ENCODE measurements at places on chromosomes 5 and 9.
A peak's percentile ranks its signal among the peaks of the same experiment; 100 is the strongest.

- DNase-seq, result no peak
Measured at GRCh38 chr5:174243904-174244303, 198.4 kb downstream of the NSG2 start.

DNA sequence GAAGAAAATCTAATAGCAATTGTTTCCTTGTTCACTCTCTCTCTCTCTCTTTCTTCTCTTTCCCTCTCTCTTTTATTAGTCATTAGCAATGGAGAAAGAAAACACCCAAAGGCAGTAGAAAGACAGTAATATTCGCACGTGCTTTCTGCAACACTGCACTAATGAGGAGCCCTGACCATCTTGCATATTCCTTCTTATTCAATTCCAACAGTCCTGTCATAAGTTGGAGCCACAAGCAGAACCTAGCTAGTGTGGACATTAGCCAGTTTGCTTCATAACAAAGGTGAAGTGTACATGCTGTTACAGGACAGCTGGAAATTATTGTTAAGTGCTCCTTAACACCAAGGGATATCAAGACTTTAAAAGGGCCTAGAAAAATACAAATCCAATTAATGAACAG, 63.4 kb downstream of the TRIM32 start:
- DNase-seq, result no peak

DNA sequence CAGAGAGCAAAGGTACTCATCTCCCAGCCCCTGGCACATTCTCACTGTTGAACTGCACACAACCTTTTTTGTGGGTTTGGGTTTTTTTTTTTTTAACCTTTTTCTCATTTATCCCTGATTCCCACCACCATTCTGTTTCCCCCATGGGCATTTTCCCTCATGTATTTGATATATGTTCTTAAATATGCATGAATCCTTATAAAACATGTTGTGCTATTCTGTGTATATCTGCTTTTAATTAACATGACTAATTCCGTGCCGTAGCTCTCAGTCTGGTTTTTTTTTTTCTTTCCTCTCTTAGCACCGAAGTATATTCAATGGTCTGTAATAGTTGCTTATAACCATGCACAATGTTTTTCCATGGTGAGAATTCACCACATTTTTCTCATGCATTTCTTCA, 204.5 kb downstream of the RGS3 start:
- peak; percentile 51 for DNase-seq

DNA sequence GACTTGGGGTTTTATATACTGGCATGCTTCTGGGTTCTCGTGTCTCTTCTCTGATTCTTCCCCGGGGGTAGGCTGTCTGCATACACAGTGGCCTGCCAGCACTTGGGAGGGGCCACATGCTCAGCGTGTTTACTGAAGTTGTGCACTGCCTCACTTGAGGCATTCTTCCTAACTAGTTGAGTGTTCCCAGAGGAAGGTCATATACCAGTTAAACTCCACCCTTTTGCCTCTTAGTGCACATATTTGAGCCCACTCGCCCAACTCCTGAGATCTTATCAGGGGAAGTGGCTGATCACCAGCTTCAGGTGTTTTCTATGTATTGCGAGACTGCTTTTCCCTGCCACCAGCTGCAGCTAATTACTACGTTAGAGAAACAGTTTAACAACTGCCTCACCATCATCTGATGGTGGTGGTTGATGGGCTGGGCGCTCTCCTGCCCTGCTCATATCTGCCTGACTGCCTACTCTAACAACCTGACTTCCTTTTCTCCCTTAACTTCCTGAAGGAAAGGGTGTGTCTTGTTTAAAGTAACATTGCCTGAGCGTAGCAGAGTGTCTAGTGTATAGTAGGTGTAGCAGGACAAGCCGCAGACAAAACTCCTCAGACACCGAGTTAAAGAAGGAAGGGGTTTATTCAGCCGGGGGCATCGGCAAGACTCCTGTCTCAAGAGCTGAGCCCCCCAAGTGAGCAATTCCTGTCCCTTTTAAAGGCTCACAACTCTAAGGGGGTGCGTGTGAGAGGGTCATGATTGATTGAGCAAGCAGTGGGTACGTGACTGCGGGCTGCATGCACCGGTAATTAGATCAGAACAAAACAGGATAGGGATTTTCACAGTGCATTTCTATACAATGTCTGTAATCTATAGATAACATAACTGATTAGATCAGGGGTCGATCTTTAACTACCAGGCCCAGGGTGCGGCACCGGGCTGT, 60.1 kb upstream of the CLINT1 start:
- peak; percentile 59 for DNase-seq

DNA sequence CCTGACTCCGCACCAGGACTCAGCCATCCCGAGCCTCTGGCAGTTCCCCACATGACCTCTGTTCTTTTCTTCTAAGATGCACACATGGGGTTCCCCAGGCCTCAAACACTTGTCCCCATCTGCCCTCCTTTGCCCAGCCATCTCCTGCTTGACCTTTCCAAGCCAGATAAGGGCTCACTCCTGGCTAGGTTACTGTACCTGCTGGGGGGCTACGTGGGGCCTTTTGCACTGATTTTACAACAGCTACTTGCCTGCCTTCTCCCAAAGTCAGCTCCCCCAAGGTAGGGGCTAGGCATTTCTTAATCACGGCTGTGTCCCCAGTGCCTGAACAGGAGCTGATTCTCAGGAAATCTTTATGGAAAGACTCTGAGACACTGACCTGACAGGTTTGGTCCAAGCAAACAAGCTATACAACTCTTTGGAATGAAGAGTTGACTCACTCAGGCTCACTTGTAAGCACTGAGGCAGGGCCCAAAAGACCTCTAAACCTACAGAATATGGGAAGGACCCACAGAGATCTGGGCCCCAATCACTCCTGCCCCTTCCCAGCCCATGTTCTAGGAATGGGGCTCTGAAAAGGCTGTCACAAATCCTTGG, 2.5 kb downstream of the MACROH2A1 start:
- DNase-seq, result no peak

DNA sequence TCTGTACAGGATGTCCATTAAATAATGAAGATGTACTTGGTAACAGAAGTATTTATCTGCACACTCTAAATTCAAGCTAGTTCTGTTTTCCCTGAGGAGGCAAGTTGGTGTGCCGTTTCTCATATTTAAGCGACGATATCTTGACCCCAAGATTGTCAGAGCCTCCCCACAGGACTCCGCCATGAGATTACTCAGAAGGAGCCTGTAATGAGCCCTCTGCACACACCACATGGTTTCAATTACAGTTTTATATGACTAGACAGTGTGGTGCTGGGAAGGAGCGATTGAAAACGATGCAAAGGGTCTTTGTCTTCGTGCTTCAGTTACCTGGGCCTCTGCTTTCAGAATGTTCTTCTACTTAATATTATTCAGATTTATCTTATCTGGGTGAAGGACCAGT, 840.4 kb upstream of the WWC1 start:
- no peak for DNase-seq

DNA sequence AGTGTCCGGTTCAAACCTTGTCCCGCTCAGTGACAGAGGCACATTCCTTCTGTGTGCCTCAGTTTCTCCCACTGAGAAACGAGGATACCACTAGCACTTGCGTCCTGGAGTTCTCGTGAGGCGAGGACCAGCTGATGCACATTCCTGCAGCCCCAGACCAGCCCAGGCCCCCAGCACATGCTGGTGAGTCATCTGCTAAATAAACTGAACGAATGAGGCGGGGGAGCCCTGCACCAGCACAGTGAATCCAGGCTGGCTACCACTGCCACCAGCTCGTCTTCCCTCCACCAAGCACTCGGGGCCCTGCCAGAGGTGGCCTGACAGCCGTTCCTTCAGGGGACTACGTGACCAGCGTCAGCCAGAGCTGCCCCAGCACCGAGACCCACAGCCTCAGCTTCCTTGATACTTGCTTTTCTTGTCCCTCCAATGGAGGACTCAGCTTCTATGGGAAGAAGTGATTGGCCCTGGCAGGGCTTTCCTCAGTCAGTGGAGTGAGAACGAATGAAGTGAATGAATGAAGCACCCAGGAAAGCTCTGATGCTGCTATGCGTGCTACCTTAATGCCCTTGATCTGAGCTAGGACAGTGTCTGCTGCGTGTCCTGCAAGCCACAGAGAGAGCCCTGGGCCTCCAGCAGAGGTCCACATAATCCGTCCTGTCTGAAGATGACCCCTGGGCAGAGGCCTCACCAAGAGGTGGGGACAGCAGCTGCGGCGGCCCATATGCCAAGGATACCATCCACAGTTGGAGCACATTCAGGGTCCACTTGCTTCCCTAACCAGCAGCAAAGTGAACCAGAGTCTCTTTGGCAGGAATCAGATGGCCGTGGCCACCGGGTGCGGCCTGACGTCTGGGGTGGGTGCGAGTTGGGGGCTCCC, 13.5 kb upstream of the BARX1 start:
- DNase-seq, result no peak

DNA sequence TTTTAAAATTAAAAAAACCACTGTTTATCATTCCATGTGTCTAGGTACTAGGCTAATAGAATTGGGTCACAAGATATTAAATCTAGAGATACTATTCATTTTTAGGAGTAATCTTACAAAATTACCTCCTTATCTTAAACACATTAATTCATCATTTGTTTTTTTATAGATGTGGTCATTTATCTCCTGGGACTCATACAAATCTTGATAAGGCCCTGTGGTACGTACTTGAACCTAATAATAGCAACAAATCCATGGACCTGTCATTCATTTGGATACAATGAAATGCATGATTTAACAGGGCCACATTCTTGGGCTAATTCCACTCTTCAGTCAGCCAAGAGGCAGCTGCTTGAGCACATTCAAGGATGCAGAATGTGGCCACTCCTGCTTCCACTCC, 66.4 kb upstream of the MARCHF11 start:
- no peak for DNase-seq

Measured in fibroblast of gingiva (primary cell).